Stimulated activated CD4-positive, alpha-beta T cell treated with anti-CD3 and anti-CD28 coated beads, Interleukin-1b, Interleukin-23, amount 100 ng/mL, for 4 hours (primary cell): ENCODE measurements at places on chromosomes 7 and 10.

- DNase-seq: peak; percentile 19
Measured at GRCh38 chr10:97714401-97715258, 1.1 kb downstream of the MARVELD1 start.

DNA sequence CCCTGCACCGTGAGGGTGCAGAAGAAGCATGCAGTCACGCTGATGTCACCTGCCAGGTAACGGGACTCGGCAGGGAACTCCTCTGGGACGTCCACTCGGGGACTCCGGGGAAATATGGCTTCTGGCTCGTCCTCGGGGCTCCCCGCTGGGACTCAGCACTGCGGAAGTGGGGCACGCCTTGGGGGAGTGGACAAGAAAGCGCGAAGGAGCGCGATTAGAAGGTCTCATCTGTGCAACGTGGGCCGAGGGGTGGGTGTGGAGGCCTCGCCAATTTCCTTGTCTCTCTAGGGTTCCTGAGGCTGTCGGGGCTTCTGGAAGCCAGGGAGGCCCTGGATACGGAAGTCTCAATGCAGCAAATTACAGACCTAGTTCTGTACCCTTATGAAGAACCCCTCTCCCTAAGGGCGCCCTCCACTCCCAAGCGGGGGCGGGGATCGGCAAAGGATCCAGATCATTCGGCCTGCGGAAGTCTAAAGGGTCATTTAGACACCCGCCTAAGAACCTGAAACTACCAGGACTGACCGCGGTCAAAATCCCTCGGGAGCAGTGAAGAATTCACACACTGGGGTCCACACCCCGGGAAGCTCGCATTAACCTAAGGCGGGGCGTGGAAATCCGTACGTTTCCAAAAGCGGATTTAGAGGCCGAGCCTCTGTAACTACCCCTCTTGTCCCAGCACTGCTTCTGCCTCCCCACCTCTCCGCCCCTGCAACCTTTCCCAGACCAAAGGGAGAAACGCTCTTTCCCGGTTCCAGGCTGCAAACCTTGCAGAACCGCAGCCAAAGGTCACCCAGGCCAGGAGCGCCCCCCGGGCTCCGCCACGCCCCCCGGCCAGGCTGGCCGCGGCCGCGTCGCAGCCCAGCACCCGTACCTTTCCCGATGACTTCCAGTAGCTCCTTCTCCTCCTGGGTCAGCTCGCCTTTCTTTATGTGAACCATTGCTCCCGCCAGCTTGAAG lies 640 bp downstream of the ANKMY2 start:
- peak; percentile 32 for DNase-seq

DNA sequence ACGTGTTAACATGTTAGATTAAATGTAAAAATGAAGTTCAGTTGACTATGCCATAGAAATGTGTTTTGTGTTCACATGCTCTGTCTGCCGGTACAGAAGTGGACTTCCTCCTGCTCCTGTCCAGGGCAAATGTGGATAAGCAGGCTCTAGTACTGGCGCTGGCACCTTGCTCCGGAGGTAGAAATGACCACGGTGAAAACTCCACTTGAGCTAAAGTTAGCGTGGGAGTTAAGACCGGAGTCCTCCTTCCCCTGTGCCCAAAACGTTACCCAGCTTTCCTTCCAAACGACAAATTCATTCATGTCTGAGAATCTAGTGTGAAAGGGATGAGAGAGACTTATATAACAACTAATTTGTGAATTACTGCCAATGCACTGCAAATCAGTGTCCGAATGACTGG lies 35.0 kb upstream of the ATP6V0A4 start:
- no peak for DNase-seq

DNA sequence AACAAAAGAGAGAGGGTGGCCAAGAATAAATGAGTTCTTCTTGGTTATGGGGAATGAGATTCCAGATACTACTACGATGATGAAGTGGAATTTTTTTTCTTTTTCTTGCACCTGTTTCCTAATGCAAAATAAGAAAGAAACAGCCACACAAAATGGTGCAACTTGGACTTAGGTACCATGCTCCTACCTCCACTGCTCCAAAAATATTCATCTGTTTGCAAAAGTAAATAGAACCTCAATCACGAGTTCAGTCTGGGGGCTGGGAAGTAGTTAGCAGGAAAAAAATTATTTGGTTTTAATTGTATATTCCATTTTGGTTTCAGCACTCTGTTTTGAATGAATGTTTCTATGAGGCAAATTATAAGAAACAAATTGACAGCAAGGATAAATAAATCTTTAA lies 73.5 kb downstream of the SLC25A13 start:
- DNase-seq: no peak

DNA sequence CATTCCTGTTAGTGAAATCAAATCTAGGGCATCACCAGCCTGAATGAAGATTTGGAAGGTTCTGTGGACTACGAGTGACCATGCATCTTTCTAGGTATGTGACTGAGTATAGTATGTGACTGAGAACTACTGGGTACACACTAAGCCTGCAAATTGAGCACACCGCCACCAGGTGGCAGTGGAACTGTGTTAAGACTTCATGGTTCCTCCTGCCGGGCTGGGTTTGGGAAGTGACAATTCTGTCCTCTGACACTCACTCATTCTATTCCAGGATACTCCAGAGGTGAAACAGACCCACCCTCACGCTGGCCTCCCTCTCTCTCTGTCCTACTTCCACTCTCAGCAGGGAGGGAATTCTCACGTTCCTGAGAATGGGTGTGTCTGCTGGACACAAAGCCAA lies 84.0 kb upstream of the TMEM248 start:
- DNase-seq: no peak

- no peak for DNase-seq
Measured at GRCh38 chr7:135728136-135728669, at the start of gene SLC13A4. SLC13A4 (minus strand) TSS chr7:135728186; CDS start chr7:135727496, 690 bp downstream.

DNA sequence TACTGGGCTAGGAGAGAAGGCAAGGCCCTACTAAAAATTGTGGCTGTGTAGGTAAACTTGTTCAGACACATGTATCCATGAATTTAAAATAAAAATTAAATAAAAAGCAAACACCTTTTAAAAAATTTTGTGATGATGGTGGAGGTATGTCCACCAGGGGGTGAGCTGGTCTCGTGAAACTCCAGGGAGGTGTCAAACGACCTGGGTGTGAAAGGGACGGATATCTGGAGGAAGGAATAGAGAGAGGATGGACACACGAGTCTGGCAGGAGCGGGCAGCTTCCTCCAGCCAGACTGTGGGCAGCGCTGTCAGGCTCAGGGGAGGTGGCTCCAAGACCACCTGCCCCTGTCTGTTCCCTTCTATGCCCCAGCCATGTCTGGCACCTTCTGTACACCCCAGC lies 34.8 kb upstream of the DMBT1 start:
- DNase-seq: no peak

- peak; percentile 23 for DNase-seq
Measured at GRCh38 chr10:31927884-31928548, 615 bp downstream of the ARHGAP12 start.

DNA sequence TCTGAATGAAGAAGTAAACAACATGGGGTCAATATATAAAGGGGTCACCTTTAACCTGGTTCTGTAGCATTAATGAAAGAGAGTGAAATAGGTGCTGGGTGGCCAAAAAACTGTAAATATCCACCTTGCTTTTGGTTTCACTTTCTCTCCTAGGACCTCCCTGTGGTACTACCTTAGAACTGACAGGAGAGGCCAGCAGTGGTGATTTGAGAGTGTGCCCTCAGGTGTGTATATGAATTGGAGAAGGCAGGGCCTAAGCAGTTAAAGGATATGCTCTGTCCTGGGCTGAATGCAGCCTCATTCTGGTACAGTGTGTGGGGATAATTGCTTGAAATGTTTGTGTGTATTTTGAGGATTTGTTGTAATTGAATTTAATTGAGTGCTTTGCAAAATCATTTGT lies 62.0 kb downstream of the BBS9 start:
- DNase-seq: no peak

DNA sequence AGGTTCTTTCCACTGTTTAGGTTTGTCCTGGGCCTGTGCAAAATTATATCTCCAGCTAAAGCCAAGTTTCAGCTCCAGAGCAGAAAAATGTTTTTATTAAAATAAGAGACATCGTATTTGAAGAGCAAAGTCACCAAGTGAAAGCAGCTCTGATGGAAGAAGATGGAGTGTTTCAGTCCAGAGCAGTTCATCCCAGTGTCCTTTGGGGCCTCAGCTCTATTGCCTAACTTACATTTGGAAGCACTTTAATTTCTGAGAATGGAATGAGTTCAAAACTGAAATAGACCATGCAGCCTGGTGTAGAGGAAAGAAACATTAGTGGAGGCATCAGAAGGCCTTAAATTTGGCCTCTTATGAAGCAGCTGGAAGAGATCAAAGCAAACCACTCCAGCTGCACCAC lies 545.2 kb downstream of the SORCS1 start:
- DNase-seq: no peak

DNA sequence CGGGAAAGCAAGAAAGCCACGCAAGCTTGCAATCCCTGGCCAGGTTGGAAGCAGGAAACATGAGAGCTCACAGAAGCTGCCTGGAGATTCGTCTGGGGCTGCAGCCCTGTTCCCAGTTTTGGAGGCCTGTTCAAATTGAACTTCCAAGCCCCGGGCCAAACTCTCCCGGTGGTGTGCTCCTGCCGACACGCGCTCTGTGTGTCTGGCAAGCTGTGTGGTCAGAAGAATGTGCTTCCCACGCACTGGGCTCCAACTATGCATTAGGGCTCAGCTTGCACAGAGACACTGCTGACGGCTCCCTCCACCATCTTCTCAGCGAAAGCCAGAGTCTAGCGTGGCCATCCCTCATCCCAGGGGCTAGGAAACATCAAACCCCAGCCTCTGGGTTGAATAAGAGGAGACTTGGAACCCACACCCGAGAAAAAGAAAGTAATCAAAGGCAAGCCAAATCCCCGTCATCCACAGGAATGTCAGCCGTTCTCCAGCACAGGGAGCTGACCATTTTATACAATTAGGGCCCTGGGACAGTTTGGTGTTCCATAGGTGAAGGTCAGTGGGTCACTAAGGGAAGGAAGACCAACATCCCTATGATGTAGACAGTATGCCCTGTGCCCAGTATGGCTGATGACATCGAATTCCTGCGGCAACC lies 107.2 kb downstream of the FGFR2 start:
- no peak for DNase-seq

DNA sequence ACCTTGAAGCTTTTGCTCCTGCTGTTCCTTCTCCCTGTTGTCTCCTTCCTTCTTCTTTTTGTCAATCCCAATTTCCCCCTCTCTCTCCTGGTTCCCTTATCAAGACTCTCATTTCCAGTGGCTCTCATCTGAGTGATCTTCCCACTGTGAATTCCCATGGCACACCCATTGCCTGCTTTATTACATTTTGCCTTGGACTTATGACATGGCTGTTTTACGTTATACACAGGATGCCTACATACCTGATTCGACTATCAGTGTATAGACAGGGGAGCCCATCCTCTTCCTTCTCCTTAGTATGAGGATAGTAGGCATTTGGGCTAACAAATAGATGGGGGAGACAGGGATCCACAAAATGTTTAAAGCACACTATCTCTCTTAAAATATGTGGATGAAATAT lies 39.9 kb upstream of the EFCAB10 start:
- no peak for DNase-seq

DNA sequence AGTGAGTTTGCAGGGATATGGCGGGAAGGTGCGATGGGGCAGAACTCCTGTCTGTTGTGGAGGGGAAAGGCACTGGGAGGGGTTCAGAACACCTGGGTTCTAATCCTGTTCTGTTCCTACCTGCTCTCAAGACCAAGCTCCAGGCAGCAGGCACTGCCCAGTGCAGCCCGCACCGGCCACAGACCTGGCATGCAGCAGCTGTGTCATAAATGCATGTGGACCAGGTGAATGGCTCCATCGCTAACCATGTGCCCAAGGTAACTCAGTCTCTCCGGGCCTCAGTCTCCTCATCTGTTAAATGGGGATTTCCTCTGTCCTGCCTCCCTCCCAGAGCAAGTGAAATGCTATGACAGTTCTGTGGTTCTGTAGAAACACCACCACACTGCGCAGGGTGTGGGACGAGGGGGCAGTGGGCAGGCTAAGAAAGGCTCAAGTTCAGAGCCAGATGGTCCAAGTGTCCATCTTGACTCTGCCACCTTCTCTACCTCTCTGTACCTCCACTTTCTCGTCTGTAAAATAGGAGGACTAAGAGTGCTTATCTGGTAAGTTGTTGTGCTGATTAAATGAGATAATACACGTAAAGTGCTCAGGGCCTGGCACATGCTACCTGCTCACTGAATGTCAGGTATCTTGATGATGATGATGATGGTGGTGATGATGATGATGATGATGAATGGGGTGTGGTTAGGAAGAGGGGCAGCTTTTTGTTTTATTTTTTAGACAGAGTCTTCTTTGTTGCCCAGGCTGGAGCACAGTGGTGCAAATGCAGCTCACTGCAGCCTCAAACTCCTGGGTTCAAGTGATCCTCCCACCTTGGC lies 22.9 kb downstream of the ATP6V1F start:
- DNase-seq: no peak

GRCh38 chr7:120441850-120442249 lies 168.9 kb downstream of the KCND2 start:
- no peak for DNase-seq

- DNase-seq: no peak
Measured at GRCh38 chr10:10092581-10092980, 925.1 kb upstream of the CELF2 start.

GRCh38 chr7:124718032-124718766 lies 47.4 kb downstream of the GPR37 start:
- no peak for DNase-seq

DNA sequence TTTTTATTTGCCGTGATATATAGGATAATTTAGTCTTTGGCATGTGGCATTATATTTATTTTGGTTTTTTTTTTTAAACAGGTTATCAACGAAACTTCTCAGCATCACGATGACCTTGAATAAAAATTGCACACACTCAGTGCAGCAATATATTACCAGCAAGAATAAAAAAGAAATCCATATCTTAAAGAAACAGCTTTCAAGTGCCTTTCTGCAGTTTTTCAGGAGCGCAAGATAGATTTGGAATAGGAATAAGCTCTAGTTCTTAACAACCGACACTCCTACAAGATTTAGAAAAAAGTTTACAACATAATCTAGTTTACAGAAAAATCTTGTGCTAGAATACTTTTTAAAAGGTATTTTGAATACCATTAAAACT lies 9.1 kb downstream of the VIM start:
- DNase-seq: no peak

- no peak for DNase-seq
Measured at GRCh38 chr7:149886018-149886415, 12.2 kb downstream of the ATP6V0E2 start.

GRCh38 chr10:119335671-119336353 lies 128.4 kb downstream of the GRK5 start:
- no peak for DNase-seq

- DNase-seq: no peak
Measured at GRCh38 chr7:29285444-29285793, 90.8 kb downstream of the CHN2 start.

DNA sequence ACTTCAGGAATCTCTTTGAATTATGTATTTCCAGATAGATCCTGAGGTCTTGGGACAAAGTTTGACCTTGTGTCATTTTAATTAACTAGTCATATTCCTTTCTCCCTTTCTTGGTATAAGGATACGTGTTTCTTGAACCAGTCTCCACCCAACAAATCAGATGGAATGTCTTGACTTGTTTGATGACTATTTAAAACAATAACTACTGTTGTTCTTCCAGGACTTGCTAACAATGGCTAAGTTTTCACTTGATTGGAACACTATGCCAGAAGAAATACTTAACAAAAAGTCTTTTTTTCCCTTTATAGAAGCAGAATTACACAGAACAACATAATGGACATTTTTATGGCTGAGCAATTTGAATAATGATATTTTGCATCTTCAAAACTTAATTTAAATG lies 43.0 kb upstream of the WIPF3 start:
- DNase-seq: no peak

- DNase-seq: no peak
Measured at GRCh38 chr7:106392590-106392989, 107.8 kb upstream of the NAMPT start.

GRCh38 chr7:94418851-94419250 lies 24.2 kb downstream of the COL1A2 start:
- no peak for DNase-seq

GRCh38 chr10:60732198-60732806 lies 46.0 kb upstream of the CDK1 start:
- no peak for DNase-seq
